Activated T-helper 17 cell treated with anti-CD3 and anti-CD28 coated beads, Interleukin-2, amount 50 U/mL, for 72 hours (primary cell): ENCODE measurements at places on chromosomes 12 and 14.

- ATAC-seq = no peak
These were observed 312.2 kb upstream of the DIO3 start for GRCh38 chr14:101248840-101249675.

GRCh38 chr12:27523305-27523641 lies 733 bp upstream of the PPFIBP1 start:
- peak; percentile 1 for ATAC-seq

- peak; percentile 61 for ATAC-seq
These were observed 22.1 kb downstream of the LGMN start for GRCh38 chr14:92726135-92726932.

DNA sequence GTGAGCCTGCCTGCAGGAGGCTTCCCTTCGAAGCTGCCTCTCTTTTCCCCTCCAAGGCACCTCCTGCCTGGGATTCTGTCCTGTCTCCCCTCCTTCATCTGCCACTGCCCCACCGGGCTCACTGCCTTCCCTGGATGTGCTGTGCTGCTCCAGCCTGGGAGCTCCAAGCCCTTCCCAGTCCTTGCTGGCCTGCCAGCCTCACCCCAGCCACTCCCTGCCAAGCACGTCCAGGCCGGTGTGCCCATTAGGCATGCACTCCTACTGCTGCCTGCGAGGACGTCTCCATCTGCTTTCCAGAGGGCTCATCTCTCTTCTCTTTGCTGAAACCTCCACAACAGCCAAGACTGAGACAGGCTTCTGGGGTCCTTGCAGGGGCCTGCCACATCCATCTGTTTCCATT lies 8.4 kb upstream of the SLC25A47 start:
- ATAC-seq = no peak

- no peak for ATAC-seq
These were observed 603.5 kb downstream of the RPL10L start for GRCh38 chr14:46048127-46048526.

- no peak for ATAC-seq
These were observed 62.7 kb downstream of the RCOR1 start for GRCh38 chr14:102655137-102655536.

DNA sequence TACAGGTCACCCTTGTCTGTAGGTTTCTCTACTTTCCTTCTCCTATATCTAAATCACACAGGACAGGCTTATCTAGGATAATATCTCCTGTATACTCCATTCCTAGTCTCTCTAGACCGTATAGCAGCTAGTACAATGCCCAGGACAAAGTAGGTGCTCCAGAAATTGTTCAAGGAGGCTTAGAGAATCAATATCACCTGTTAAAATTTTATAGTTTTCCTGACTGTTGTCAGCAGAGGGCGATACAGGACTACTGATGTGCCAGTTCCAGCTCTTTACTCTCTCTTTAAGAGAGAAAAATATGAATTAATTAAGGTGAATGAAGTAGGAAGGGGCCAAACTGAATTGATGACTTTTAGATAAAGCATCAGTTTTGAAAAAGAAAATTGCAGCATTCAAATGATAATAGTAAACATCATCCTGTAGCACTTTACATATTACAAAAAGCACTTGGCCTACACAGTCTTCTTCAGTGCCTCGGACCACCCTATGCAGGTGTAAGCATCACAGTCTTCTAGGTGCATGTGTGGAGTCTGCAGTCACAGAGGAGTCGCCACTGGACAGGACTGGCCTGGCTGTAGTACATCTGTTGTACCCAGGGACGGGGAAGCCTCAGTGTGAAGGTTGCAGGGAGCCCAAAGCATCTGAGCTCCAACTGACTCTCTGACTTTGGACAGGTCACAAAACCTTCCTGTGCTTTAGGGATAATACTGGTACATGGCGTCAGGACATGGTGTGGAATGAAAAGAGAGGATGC lies 61.9 kb upstream of the MAX start:
- peak; percentile 45 for ATAC-seq

DNA sequence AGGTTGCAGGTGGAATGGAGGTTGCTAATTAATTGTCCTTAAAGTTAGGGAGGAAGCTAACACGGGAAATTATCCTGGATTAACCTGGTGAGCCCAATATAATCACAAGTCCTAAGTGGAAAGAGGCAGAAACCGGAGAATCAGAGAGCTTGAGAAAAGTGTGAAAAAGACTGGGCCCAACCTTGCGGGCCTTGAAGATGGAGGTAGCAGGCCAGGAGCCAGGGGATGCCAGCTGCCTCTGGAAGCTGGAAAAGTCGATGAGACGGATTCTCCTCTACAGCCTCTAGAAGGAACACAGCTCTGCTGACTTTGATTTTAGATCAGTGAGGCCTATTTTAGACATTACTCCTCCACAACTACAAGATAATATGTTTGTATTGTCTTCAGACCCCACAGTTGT lies 2.1 kb downstream of the SDR9C7 start:
- no peak for ATAC-seq

- peak; percentile 18 for ATAC-seq
These were observed 193.3 kb downstream of the ANO4 start for GRCh38 chr12:100987552-100988521.

DNA sequence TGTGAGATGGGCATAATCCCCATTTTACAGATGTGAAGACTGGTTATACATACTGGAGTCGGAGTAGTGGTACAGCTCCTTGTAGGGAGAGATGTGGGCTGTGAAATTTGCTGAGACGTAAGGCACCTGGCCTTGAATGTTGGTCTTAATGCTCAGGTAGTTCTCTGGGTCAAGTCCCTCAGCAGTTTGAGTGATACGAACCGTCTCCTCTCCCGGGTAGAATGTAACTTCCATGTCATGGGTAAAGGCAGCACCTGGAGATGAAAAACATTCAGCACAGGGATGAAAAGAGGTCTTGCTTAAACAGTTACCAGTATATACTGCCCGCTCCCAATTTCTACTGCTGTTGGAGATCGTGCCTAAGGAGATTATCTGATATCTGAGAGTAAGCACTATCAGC lies 28.3 kb downstream of the NID2 start:
- ATAC-seq = no peak

DNA sequence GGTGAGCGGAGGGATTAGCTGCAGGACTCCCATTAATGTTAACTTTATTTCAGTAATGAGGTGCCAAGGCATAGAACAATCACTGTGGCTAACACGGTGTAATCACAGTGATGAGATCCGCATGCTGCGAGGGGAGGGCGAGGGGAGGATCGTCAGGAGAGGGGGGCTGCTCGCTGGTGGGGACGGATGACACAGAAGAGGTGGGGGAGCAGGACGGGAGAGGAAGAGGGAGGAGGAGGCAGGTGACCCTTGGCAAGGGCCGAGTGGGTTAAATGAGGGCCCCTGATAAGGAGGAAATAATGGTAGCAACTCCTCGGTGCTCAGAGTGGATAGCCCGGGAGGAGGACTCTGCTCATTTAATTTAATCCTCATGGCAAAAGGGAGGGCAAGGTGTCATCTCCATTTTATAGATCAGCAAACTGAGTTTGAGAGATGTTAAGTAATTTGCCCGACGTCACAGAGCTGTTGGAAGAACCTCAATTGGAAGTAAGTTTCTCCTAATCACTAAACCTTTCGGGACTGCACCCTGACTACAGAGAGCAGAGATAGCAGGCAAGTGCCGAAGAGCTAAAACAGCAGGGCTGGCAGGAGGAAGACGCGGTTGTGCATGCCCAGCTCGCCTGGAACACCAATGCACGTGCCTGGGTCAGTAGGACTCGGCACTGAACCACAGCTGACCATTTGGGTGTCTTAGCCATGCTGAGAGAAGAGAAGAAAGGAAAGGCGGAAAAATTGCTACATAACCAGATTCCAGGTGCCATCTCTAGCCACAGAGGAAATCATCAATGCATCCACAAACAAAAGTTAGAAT lies 43.0 kb downstream of the SPRING1 start:
- ATAC-seq = no peak

DNA sequence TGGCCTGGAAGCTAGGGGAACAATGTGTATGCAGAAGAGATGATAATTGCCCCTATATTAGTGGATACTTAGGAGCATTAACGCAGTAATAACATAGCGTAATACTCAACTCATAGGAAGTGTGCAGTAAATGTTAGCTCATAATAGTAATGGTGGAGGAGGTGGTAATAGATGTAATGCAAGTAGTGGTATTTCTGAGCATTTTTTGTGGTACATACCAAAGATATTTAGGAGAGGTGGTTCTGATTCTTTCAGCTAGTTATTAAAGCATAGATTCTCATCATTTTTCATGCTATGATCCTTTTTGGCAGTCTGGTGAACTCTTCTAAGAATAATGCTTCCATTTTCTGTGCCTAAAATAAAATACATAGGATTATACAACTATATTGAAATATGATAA lies 233.1 kb downstream of the PTPRO start:
- ATAC-seq = no peak

DNA sequence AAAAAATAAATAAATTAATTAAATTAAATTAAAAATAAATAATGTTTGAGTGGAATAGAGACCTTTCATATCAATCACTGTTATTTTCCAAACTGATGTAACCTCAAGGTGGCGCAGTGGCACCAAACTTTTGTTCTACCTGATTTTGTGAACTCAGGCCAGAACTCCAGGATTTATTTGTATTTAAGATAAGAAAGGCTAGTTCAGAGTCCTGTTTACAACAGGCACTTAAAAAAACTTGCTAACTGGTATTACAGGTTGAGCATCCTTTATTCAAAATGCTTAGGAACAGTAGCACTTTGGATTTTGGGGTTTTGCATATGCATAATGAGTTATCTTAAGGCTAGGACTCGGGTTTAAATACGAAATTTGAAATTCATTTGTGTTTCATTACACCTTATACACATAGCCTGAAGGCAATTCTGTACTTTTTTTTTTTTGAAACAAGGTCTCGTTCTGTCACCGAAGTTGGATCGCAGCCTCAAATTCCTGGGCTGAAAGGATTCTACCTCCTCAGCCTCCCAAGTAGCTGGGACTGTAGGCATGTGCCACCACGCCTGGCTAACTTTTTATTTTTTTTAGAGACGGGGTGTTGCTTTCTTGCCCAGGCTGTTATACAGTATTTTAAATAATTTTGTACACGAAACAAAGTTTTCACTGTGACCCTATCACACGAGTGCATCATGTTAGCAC lies 32.4 kb downstream of the YY1 start:
- no peak for ATAC-seq

- peak; percentile 71 for ATAC-seq
These were observed 54.4 kb upstream of the KCNA1 start for GRCh38 chr12:4855121-4855924.

DNA sequence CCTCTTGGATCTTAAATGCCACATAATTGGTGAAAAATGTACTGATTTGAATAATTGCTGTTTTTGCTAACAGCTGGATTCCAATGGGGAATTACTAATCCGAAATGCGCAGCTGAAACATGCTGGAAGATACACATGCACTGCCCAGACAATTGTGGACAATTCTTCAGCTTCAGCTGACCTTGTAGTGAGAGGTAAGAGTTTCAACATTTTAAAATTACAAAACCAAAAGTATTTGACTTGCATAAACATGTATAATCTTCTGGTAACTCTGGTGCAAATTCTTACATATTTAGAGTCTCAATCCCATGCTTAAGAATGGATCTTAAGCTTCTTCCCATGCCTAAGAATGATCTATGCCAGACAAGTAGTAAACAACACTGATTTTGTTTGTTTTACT lies 229.1 kb upstream of the PDZRN4 start:
- no peak for ATAC-seq

GRCh38 chr12:18719922-18720510 lies 17.8 kb downstream of the PLCZ1 start:
- no peak for ATAC-seq

DNA sequence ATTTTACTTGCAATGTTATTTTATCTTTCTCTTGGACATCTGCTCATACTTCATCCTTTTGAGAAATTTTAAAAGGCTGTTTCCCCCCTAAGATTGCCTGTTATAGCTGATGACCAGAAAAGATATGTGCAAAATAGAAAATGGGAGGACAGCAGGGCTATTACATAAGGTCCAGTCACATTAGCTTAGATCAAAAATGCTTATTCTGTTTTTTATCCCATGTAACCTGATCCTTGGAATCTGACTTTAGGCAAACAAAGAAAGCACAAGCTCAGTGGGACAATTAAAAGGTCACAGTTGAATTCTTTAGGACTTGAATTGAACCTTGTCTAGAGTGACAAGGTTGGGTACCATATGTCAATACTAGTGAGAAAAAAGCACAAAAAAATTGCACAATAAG lies 65.1 kb upstream of the TRHDE start:
- ATAC-seq = no peak

DNA sequence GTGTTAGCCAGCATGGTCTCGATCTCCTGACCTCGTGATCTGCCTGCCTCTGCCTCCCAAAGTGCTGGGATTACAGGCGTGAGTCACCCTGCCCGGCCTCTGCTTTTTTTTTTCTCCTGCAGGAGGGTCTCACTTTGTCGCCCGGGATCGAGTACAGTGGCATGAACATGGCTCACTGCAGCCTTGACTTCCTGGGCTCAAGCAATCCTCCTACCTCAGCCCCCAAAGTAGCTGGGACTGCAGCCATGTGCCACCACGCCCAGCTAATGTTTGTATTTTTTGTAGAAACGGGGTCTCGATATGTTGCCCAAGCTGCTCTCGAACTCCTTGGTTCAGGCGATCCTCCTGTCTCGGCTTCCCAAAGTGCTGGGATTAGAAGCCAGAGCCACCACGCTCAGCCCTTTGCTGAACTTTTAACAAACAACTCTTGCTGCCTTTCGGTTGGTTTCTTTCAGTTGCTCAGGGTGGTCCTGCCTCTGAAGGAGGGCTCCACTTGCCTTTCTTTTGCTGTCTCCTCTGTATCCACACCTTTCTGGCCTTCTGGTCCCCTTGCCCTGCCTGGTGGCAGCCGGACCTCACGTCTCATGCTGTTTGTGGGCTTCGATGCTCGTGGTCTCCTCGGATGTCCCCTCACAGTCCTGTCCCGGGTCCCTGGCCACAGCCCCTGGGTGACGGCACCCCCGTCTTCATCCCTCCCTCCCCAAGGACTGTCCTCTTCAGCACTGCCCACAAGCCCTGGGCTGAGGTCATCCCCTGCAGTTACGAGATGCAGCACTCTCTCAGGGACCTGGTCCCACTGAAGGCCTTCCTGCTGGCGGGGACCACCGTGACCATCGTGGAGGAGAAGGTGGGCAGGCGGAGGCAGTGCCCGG lies 3.8 kb upstream of the B3GNT4 start:
- no peak for ATAC-seq
